ENCODE measurements at places on chromosomes 11 and 22.
A peak's percentile ranks its signal among the peaks of the same experiment; 100 is the strongest.

- DNase-seq = no peak
These were observed 68.3 kb upstream of the NAV2 start for GRCh38 chr11:19644316-19644715.

- no peak for DNase-seq
These were observed 94.2 kb upstream of the FAT3 start for GRCh38 chr11:92130421-92130831.

DNA sequence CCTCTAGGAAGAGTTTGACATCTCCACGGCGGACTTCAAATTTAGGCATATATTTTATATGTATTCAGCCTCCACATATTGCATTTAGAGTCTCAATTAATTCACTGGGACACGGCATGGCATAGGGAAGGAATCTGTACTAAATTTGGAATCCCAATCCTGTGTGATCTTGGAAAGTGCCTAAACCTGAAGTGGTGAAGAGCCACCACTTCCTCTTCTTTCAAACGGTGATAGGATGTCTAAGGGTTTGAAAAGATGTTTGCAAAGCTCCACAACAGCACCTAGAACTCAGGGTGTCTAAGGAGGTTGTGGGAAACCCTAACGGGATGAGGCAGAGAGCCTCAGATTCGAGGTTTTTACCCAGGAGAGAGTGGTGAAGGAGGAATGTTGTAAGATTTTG is 1.0 kb upstream of the L3MBTL2 start:
- no peak for DNase-seq

DNA sequence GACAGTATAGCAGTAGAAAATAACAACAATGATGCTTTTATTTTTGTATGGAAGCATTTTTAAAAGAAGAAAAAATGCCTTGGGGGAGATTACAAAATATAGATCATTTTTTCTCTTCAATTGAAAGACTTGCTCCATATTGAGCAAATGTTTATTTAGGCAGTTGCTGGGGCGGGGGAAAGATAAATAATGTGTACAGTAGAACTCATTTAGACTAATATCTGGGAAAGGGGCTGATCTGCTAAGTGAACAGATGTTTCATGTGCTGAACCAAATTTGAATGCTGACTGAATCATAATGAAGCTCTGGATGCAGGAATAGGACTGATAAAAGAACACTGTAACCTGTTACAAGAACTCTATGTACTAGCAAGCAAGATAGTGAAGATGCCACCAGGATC is 457.1 kb upstream of the TENM4 start:
- DNase-seq = no peak

DNA sequence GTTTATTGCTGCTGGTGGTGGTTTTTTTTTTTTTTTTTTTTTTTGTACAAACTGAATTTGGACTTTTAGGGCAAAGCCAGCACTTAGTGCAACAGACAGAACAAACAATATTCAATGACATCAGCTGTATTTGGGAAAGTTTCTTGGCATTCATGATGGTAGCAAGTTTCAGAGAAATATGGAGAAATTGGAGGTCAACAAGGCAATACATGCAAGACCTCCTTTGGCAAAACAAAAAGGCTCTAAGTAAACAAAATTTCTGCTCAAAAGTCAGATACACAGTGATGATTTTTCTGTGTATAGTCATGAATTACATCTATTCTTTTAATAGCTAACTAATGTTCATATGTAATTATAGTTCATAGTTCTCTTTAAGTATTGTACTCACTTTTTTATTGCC is 612.5 kb upstream of the LUZP2 start:
- no peak for DNase-seq

- no peak for DNase-seq
These were observed 20.8 kb upstream of the JAM3 start for GRCh38 chr11:134048028-134048427.

- peak; percentile 39 for DNase-seq
These were observed 21.1 kb downstream of the SERPINH1 start for GRCh38 chr11:75582895-75583717.

DNA sequence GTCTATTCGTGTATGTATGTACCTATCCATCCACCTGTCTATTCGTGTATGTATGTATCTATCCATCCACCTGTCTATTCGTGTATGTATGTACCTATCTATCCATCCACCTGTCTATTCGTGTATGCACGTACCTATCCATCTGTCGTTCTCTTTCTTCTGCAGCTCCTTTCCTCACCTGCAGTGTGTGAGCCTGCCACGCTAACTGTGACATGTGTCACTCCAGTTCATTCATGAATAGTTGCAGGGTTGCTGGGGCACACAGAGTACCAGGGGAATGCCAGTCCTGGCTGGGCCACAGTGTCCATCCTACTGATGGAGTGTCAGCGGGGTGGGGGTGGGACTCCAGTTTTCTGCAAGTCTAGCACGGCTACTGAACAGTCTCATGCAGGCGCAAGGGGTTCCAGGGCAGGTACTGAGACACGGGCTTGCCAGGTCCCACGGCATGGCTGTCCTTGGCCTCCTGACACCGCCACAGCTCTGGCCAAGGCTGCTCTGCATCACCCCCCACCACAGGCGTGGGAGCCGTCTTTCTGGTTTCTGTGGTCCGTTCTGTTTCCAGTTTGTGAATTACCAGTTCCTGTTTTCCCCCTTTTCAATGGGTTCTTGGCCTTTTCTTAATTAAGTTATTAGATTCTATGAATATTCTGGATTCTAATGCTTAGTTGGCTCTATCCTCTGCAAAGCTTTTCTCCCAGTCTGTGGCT is 88.8 kb upstream of the CLDN5 start:
- DNase-seq = no peak

DNA sequence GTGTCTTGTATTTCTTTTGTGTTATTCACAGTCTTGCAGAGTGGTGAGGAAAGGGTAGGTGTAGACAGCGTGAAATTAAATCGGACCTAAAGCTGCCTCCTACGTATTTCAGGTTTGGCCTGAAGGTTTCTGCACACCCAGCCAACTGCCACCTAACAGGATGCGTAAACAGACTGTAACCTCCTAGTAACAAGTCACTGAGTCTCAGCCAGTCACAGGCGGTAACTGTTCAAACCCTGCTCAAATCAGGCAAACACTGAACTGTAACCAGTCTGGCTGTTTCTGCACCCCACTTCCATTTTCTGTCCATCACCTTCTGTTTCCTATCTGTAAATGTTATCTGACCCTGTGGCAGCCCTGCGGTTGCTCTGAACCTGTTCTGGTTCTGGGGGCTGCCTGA is 87.1 kb downstream of the ADAMTS15 start:
- no peak for DNase-seq

GRCh38 chr22:49815641-49816091 is 12.0 kb downstream of the BRD1 start:
- DNase-seq = no peak

DNA sequence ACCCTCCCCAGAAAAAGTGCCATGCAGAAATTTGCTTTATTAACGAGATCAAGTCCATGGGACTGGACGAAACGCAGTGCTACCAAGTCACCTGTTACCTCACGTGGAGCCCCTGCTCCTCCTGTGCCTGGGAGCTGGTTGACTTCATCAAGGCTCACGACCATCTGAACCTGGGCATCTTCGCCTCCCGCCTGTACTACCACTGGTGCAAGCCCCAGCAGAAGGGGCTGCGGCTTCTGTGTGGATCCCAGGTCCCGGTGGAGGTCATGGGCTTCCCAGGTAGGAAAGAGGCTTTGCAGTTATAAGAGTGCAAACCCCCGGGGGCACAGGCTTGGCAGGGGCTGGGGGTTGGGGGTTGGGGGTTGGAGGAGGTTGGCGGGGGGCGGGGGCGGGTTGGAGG is 4.2 kb downstream of the APOBEC3H start:
- no peak for DNase-seq

DNA sequence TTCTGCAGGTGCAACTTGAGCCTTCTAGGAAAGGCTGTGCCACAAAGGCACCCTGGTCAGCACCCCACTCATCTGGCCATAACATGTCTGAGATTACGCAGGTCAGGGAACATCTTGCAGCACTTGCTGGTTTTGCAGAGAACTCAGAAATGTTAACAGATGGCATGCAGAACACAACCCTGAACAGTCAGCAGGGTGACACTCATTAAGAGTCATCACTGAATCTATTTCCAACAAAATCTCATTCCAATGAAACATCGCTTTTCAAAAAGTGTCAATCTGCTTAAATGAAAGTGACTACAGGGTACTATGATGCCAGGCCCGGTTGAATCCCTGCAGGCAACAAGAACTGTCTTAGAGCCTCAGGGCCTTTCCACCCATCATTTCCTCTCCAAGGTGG is 369.8 kb upstream of the CCDC90B start:
- DNase-seq = no peak

DNA sequence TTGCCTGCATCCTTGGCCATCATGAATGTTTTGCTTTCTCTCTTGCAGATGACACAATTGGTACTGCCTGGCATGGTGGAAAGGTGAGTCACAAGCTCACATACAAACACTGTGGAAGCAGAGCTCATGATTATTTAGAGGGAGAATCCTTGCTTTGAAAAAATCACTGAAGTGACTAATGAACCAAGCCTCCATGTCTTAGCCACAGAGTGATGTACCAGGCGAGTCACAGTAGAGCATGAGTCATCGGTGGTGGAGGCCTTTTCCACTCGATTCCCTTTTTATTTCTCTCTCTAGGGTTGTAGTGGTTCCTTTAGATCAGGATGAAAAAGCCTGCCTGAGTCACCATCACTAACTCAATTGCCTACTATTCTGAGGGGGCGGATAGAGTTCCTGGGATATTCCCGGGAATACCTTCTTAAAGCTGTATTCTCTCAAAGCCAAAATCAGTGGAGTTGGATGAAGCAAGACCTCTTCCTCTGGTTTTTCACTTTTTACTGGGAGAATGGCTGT is 49.6 kb upstream of the ALKBH3 start:
- no peak for DNase-seq

GRCh38 chr11:44017443-44018126 is 30.2 kb upstream of the ACCSL start:
- DNase-seq = no peak

DNA sequence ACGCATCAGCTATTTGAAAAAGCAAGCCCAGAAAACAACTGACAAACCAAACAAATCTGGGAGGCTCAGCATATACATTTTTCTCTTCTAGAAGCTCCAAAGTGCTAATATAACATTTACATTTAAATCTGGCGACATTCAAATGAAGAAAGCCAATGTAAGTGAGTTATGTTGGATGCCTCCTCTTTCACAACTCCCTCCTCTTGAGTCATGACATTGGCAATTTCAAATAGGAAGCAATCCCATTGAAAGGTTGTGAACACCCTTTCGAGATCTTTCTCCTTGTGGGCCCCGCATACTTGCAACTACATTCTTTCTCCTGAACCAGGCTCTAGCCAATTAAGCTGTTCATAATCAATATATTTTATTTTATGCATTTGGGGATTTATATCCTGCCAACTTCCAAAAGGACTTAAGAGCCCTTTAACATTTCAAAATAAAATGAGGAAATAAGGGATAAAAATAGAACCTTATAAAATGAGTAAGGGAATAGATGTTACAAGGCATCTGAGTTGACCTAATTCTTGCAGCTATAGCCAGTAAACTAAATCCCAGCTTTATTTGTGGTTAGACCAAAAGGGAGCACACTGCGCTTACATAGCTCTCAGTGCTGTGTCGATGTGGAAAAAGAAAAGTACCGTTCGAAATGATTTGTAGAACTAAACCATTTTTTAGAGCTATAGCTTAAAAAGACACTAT is 129.5 kb upstream of the SESN3 start:
- DNase-seq = no peak

DNA sequence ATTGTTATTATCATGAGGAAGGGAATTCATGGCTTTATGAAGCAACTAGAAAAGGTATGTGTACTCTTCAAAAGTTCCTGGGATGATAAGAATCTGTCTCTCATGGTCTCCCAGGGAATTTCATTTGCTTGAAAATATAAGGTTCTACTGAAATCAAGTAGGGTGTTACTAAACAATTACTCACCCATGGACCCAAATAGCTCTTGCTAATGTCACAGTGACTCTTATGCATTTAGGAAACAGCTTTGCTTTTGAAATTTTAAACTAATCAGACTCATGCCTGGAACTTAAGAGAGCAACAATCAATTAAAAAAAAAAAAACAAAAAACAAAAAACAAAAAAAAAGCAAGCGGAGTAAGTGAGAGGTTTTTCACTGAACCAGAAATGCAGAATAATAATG is 1546.3 kb upstream of the TENM4 start:
- DNase-seq = no peak

GRCh38 chr22:39090426-39091064 is 6.5 kb upstream of the APOBEC3H start:
- DNase-seq = no peak

DNA sequence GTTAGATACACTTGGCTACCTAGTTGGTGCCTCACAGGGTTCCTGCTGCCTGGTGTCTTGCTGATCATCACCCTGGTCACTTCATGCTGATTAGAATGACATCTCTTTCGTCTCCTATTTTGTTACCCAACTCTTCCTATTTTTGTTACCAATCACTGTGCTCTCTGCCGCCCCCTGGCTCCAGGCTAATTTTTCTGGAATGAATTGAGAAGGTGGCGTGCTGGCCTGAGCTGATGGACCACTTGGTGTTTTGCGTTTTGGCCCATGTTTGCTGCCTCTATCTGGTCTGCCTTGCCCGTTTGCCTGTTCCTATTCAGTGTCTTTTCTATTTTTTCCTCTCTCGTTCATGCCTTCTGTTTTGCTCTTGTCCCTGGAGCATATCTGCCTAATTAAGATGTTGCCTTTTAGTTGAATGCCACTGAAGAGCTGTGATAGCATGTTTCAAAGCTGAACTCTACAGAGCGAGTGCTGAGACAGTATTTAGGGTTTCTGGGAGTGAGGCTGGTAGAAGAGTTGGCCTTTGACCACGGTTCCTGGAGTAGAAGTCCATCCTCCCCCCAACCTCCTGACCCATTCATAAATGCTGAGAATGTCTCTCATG is 5.9 kb upstream of the ATF4 start:
- DNase-seq = peak; percentile 26

- no peak for DNase-seq
These were observed 14.3 kb upstream of the ACRV1 start for GRCh38 chr11:125694951-125695350.

- no peak for DNase-seq
These were observed 90.4 kb upstream of the YWHAH start for GRCh38 chr22:31853736-31854495.

DNA sequence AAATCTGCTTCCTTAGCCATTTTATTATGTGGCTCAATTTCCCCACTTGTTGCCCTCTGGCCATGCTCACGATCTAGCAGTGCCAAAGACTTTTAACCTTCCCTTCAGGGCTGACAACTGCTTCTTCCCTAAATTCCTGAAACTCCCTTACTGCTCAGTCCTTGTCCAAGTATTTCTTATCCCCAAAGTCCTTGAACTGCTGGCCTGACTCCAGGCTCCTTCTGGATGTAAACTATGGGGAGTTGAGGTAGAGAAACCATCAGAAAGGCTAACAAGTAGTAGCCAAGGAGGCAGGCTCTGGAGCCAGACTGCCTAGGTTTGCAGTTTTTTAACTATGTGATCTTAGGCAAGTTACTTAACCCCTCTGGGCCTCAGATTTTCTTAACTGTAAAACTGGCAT is 258.7 kb upstream of the CCDC90B start:
- DNase-seq = no peak

DNA sequence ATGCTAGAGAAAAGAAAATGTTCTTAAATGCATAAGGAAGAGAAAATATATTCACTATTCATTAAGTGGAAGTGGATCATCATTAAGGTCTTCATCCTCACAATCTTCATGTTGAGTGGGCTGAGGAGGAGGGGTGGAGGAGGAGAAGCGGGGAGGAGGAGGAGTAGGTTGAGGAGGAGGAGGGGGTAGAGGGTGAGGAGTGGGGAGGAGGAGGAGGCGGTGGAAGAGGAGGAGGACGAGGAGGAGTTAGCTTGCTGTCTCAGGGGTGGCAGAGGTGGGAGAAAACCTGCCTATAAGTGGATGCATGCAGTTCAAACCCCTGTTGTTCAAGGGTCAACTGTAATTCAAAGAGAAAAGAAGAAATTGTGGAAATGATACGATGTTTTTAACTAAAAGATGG is 71.6 kb downstream of the MYEOV start:
- no peak for DNase-seq

- no peak for DNase-seq
These were observed 1.7 kb upstream of the OR9G4 start for GRCh38 chr11:56750190-56750589.

All from hypothalamus (tissue), 51 donors.